Fibroblast of skin of right quadriceps (primary cell): ENCODE measurements at places on chromosomes 6 and 20.
A peak's percentile ranks its signal among the peaks of the same experiment; 100 is the strongest.

- no peak for DNase-seq
These were observed 114.1 kb upstream of the INSM1 start for GRCh38 chr20:20253744-20254330.

DNA sequence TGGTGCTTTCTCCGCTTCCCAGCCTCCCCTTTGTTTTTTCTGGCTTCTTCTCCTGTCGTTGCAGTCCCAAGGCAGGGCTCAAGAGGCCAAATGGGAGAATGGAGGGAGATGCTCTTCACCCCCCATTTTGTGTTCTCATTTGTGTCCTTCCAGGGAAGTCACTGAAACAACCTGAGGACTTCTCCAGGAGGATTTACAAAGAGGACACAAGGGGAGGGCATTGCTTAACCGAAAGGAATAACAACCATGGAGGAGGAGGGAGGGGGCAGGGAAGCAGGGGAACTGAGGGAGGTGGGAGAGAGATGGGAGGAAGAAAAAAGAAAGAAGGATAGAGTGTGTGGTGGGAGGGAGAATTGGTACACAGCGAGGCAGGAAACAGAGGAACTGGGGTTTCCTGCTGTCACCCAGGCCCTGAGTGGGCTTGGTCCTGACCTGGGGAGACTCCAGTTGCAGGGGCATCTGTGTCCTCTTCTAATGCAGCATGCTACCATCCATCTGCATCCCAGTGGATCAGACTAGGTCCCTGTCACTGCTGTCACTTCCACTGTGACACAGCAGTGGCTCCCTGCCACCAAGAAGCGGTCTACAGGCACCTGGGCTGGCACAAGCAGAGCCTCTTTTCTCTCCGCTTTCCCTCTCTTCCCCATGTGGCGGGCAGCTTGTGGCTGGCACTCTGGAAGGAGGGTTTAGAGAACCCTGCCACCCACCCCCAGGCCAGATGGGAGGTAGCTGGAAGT is 17.1 kb upstream of the MLN start:
- DNase-seq: no peak

GRCh38 chr6:7882505-7883257 is 27.9 kb downstream of the TXNDC5 start:
- no peak for DNase-seq

GRCh38 chr6:130632897-130633296 is 194.3 kb upstream of the SMLR1 start:
- DNase-seq: no peak

- no peak for DNase-seq
These were observed 533.7 kb downstream of the DOK5 start for GRCh38 chr20:55009066-55009465.

DNA sequence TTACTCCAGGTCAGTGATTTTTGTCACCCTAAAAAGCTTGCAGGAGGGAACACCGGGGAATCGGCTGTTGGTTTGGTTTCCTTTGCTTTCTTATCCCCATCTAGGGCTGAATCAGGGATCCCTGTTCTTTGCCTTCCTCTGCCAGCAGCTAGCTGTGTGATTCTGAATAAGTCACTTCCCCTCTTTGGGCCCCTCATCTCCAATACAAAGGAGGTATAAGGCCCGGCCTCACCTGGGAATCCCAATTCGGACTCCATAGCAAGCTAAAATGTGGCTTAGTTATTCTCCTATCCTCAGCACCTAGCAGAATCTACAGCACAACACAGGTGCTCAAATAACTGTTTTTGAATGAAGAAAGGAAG is 18.5 kb upstream of the ARMC12 start:
- DNase-seq: no peak

DNA sequence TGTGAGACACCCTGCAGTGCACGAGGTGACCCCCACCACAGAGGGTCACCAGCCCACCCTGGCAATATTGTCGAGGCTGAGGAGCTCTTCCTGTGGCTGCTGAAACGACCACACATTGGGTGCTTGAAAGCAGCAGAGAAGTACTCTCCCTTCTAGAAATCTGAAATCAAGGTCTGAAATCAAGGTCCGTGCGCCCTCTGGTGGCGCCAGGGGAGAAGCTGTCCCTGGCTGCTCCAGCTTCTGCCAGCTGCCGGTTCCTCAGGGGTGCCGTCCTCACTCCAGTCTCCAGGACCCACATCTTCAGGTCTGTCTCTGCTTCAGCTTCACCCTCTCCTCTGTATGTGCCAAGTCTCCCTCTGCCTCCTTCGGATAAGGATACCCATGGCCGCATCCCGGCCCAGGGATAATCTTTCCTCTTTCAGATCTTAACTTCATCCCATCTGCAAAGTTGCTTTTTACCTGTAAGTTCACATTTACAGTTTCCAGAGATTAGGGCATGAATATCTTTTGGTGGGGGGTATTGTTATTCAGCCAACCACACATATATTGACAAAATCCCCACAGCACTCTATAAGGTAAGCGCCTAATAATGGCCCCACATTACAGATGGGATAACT is 108.3 kb upstream of the PHACTR3 start:
- DNase-seq: peak; percentile 63

DNA sequence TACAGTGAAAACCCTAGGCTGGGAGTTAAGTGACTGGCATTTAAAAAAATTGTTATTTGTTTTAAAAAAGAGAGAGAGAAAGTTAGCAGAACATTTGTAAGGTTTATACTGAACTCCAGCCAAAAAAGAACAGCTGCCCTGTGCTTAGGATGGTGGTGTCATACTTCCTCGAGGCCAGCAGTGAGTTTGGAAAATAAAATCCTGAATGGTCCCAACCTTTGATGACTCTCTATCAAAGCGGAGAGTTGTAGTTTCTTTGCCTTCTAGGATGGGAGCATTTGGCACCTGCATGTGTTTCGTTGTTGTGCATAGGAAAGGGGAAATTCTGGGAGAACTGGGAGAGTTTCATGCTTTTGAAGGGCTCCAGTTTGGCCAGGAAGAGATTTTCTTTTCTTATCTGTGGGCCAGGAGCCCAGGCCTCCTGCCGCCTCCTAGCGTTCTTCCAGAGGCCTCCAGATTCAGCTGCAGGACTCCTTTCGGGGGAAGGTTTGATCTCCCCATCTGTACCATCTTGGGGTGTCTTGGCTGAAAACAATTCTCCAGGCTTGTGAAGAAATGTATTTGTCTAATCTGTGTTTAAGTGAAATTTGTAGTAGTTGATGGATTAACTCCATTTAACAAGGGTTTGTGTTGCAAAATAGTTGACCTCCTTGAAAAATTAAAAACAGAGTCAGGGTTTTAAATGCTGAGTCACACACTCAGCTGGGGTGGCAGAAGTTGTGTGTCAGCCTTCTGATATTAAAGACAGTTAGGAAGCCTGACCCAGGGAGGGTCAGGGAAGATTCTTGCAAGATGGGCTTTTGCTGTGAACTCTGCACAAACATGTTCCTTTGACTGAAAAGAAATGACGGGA is 63.4 kb downstream of the TXNDC5 start:
- peak; percentile 47 for DNase-seq

DNA sequence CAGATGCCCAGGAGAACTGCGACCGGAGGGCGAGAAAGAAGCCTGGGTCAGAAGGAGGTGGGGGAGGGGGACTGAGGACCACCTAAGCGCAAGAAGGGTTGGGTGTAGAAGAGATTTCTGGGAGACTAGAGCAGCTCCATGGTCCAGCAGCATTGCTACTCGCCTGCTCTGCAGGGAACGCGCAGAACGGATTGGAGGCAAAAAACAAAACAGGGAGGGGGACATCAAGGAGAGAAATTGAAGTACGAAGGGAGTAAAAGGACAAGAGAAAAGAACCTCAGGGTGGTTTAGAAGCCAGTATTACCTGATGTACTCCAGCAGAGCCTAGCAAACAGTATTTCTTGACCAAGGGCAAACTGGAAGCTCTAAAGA is 537 bp upstream of the GABBR1 start:
- peak; percentile 17 for DNase-seq

DNA sequence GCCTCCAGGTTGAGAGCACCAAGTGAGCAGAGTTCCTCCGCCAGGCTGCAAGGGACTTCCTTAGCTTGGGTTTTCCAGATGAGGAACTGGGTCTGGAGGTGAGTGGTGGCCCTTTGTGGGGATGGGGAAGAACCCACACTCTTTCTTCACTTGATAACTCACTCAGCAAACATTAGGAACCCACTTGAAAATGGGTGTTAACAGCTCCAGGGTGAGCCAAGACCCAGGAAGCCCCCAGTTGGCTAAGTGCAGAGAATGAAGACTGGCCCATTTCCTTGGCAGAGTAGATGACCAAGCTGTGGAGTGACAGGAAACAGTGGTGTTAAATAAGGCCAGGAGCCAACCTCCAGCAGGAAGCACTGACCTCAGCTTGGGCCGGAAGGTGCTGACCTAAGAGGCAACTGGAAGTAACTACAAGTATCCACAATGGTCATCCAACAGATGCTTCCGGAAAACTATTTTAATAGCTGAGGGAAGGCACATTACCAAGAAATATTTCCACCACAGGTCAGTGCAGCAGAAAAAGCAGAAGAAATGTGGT is 22.7 kb downstream of the MRPL14 start:
- no peak for DNase-seq

- DNase-seq: peak; percentile 48
These were observed 610.1 kb upstream of the ARID1B start for GRCh38 chr6:156167016-156167624.

- DNase-seq: no peak
These were observed 5.8 kb downstream of the TFEB start for GRCh38 chr6:41729624-41730023.

DNA sequence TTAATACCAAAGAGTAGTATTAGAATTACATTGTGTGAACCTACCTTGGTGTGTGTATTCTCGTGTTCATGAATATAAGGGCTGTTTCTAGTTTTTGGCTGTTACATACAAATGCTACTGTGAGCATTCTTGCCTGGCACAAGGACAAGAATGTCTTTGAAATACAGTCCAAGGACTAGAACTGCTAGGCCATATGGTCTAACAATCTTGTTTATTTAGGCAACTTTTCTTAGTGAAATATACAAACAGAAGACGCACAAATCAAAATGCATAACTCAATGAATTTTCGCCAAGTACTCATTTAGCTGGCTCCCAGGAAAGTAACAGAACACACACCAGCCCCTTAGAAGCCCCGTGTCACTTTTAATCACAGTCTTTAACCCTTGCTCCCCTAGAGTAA is 28.5 kb downstream of the KDM1B start:
- DNase-seq: peak; percentile 14

DNA sequence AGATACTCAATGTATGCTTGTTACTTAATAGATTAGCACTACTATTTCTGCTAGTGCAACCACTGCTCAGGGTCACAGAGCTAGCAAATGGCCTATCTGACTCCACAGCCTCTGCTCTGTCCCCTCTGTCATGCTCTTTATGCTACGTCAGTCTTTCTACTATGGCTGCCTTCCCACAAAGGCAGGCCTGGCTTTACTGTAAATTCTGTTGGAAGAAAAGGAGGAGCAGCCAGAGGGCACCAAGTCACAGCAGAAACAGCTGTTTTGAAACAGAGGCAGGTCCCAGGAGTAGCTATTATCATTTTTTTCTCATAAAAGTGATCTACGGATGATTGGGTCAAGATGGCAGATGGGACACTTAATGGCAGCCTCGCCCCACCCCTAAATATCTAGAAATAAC is 10.0 kb upstream of the ELMO2 start:
- DNase-seq: no peak

- no peak for DNase-seq
These were observed 44.6 kb upstream of the NT5E start for GRCh38 chr6:85405175-85405852.

- DNase-seq: no peak
These were observed 83.4 kb upstream of the ASF1A start for GRCh38 chr6:118810420-118811027.

GRCh38 chr6:155126727-155127439 is 131.8 kb downstream of the TIAM2 start:
- peak; percentile 78 for DNase-seq

- no peak for DNase-seq
These were observed 48.1 kb downstream of the ERMARD start for GRCh38 chr6:169799474-169799926.

- DNase-seq: peak; percentile 9
These were observed 6.8 kb downstream of the SCAND1 start for GRCh38 chr20:35947489-35947888.

GRCh38 chr20:35743693-35744491 is 1.8 kb upstream of the RBM39 start:
- no peak for DNase-seq

- peak; percentile 79 for DNase-seq
These were observed 14.8 kb downstream of the AKAP12 start for GRCh38 chr6:151254451-151255081.

DNA sequence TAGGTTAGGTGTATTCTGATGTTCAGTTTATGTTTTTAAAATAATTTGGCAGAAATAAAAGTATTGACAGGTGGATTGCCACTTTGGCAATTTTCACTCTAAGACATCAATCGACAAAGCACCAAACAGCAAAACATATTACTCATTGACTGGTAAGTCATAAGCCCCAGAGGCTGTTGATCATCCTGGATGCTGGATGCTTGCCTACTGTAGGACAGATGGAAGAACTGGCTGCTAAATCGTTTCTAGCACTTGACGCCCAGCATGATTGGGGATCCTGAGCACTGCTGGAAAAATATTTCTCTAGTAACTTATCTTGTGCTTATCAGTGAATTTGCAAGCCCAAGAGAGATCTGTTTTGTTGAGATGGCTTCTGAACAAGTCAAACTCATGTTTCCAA is 1001.9 kb upstream of the FLRT3 start:
- no peak for DNase-seq

GRCh38 chr20:61521687-61522420 is 269.8 kb downstream of the CDH4 start:
- peak; percentile 57 for DNase-seq

DNA sequence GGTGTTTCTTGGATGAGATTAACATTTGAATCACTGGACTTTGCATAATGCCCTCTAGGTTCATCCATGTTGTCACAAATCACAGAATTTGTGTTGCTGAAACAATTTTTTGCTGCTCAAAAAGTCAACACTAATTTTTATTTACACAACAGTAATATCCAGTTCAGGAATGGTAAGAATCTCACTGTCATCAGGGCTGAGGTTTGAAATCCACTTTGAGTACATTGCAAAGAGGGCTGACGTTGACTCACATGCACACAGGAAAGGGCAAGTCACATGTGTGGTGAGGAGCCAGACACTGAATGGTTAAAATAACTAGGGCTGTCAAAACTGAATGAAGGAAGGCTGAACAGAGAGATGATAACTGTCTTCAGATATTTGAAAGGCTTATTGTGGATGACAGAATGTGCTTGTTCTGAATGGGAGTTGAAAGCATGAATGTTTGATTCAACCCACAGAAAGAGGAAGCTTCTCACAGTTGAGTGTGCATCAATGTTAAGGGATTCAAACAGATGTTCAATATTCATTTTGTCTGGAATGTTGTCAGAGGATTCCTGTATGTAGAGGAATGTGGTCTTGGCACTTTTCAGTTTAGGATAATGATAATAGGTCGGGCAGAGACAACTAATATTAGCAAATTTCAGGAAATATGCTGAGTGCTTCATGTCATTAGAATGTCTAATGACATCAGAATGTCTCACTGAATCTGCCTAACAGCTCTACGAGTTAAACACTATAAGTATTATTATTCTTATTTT is 3.6 kb upstream of the ADGRG6 start:
- peak; percentile 87 for DNase-seq

- peak; percentile 14 for DNase-seq
These were observed 100.7 kb downstream of the NOL4L start for GRCh38 chr20:32484225-32484957.

- DNase-seq: no peak
These were observed 116.9 kb downstream of the GMPR start for GRCh38 chr6:16355238-16355637.

- DNase-seq: no peak
These were observed 474 bp downstream of the TPX2 start for GRCh38 chr20:31739550-31739977.
